ENCODE measurements at places on chromosomes 13 and 19.
A peak's percentile ranks its signal among the peaks of the same experiment; 100 is the strongest.

DNA sequence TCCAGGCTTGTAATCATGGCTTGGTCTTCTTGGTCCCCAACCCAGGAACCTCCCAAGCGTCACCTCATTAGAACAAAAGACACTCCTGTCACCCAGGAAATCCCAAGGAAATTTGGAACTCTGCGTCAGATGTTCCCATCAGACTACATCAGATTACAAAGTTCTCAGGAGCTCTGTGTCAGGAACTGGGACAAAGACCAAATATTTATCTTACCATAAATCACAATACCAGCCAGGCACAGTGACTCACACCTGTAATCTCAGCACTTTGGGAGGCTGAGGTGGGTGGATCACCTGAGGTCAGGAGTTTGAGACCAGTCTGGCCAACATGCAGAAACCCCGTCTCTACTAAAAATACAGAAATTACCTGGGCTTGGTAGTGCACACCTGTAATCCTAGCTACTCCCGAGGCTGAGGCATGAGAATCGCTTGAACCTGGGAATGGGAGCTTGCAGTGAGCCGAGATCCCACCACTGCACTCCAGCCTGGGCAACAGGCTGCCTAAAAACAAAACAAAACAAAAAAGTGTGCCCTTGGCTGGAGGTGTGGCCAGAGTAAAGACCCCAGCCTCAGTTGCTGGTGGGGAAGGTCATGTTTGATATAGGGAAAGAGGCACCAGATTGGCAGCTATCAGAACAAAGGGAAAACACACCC lies 16.7 kb upstream of the CCDC124 start:
- no peak for DNase-seq

DNA sequence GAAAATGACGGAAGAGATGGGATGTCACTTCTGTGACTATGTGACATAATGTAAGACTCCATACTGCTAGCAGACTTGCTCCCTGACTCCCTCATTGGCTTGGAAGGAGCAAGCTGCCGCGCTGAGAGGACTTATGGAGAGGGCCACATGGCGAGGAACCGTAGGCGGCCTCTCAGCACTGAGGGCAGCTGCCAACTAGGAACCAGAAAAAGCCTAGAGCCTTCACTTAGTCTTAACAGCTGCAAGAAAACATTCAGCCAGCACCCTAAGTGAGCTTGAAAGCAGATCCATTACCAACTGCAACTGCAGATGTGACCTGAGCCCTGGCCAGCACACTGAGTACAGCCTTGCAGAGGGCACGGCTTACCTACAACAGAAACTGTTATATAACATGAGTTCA lies 33.9 kb downstream of the USP12 start:
- DNase-seq = no peak

GRCh38 chr13:114099918-114100445 lies 32.4 kb downstream of the RASA3 start:
- no peak for DNase-seq

- DNase-seq = peak; percentile 34
Observed at GRCh38 chr13:100214886-100215285, 126.0 kb downstream of the PCCA start.

GRCh38 chr13:61202042-61202441 lies 213.6 kb downstream of the PCDH20 start:
- no peak for DNase-seq

GRCh38 chr13:102680133-102680717 lies 14.6 kb downstream of the METTL21C start:
- DNase-seq = no peak

DNA sequence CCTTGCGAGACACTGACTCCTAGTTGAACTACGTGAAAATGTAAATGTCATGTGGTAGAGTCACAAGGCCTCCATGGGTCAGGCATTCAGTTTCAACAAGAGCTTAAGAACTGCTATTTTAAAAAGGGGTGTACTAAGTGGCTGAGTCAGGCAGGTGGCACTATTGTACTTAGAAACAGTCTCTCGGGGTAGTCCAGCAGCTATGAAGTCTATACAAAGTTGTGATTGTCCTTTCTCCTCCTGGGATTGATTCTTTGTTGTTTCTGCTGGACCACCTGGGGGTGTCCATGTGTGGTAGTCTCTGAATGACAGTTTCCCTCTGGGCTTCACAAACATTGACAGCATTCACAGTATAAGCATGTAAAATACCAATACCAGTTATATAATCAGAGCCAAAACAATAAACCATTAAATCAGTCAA lies 33.0 kb downstream of the UGGT2 start:
- DNase-seq = peak; percentile 55

GRCh38 chr19:33199441-33200265 lies 5.5 kb downstream of the LRP3 start:
- no peak for DNase-seq

Measured in amniotic stem cell (primary cell).